ENCODE measurements at places on chromosomes 11 and 22.

DNA sequence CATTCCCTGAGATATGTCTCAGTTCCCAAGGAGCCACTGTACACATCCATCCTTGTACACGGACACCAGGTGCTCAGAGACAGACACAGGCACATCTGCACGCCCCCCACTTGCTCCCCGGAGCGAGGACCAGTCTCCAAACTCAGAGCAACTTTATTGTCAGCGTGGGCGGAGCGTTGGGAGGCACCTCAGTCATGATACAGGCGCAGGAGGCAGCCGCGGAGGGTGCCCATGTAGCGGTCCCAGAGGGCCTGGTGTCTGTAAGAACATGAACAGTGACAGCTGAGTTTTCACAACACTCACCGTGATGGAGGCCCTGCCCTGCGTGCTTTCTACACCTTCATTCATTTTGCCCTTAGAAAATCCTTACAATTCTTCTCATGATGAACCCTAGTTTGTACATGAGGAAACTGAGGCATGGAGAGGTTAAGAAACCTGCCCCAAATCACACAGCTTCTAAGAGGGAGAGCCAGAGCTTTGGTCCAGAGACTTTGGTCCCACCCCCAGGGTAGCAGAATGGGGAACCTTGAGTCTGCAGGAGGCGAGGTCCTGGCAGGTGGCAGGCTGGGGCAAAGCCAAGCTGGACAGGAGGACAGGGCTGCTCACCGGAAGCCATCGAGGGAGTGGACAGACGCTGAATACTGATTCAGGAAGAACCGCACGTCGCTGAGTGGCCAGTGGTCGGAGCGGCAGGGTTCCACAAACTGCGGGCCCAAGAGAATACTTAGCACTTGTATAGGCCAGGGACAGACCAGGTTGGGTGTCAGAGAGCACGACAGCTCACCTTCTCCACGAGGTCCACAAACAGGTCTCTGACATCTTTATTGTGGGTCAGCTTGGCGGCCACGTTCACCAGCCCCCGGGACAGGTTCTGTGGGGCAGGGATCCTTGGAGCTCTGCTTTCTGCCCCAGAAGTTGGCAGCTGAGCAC lies 4.2 kb downstream of the FIBP start:
- H3K27ac ChIP-seq: no peak overlapping the region
- H3K4me1 ChIP-seq: peaks cover 44% of the 10 kb centered on the region
- no peak overlapping the region for H3K4me3 ChIP-seq
- no peak for DNase-seq
- no peaks in the 10 kb centered on the region for H3K36me3 ChIP-seq

DNA sequence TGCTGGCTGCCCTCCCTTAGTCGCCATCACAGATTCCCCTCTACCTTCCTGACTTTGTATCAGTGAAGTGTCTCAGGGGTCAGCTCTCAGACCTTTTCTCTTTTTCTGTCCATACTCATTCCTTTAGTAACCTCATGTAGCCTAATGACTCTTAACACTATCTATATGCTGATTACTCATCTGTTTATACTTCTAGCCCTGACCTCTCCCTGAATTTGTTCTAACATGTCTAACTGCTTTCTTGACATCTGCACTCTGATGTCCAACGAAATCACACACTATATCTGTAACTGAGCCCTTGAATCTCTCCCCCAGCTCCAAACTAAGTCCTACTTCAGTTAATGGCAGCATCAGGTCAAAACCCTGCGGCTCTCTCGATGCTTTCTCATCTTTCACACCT lies 135.8 kb upstream of the TIMP3 start:
- no peak overlapping the region for H3K27ac ChIP-seq
- H3K27me3 ChIP-seq: no peaks in the 10 kb centered on the region
- no peak for DNase-seq
- H3K4me1 ChIP-seq: no peaks in the 10 kb centered on the region
- H3K4me3 ChIP-seq: no peak overlapping the region

GRCh38 chr22:43995798-43996169 lies 28.3 kb upstream of the PARVB start:
- peaks cover 38% of the 10 kb centered on the region for H3K4me1 ChIP-seq
- peaks cover 4% of the 10 kb centered on the region for H3K36me3 ChIP-seq
- H3K27me3 ChIP-seq: no peaks in the 10 kb centered on the region
- peak overlapping the region; percentile 82 for H3K27ac ChIP-seq
- DNase-seq: no peak
- H3K4me3 ChIP-seq: peak overlapping the region; percentile 65

GRCh38 chr22:20802922-20803553 lies 29.1 kb downstream of the SERPIND1 start:
- H3K36me3 ChIP-seq: peaks cover 80% of the 10 kb centered on the region
- H3K4me3 ChIP-seq: no peak overlapping the region
- no peaks in the 10 kb centered on the region for H3K27me3 ChIP-seq
- no peak overlapping the region for H3K27ac ChIP-seq

DNA sequence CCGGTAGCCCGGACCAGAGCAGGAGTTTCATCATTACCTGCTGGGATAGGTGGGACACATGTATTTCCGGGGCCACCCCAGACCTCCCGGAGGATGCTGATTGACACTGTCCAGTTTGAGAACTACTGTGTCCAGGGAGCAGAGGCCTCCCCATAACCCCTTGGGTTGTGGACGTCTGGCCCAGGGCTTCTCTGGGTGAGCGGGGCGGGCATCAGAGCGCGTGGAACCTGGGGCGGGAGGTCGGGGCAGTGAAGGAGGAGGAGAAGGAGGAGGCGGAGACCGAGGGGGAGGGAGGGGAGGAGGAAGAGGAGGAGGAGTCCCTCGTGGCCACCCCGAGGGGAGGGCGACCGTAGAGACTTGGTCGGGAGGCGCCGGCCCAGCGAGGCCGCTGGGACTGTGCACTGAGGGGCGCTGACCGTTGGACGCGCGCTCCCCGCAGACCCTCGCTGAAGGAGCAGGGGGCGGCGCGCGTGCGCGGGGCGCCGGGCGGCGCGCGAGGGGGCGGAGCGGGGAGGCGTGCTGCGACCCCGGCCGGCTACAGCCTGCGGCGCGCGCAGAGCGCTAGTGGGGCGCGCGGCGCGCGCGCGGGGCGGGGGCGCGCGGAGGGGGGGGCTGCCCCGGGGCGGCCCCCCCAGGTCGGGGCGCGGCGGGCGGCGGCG lies at the start of gene GRK3:
Gene GRK3, plus strand, starts transcription at position 356 of the 659 bp plus-strand sequence. CDS start 366 bp downstream, outside the sequence.
- H3K4me3 ChIP-seq: peak within 1 kb of the TSS; percentile 71
- H3K27ac ChIP-seq: peak within 1 kb of the TSS; percentile 91
- peak; percentile 89 for DNase-seq
- no peaks in the 10 kb centered on the region for H3K36me3 ChIP-seq
- H3K27me3 ChIP-seq: no peaks in the 10 kb centered on the region

DNA sequence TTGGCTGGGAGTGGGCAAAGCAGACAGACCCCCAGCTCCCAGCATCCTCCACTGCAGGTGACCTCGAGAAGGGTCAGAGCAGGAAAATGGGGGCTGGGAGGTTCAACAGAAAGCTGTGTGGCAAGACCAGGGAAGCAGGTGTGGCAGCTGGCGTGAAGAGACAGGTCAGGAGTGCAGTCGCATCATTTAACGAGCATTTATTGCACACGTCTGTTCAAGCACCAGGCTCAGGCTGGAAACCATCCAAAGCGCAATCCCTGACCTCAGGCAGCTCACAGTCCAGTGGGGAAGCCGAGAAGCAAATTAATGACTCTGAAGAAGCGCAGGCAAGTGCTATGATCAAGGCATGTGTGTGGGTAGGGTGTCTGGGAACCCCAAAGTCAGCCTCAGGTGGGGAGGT lies 7.4 kb downstream of the SLC25A45 start:
- H3K27ac ChIP-seq: no peak overlapping the region
- no peak for DNase-seq
- peaks cover 27% of the 10 kb centered on the region for H3K4me1 ChIP-seq
- H3K36me3 ChIP-seq: peaks cover 15% of the 10 kb centered on the region
- H3K27me3 ChIP-seq: no peaks in the 10 kb centered on the region

GRCh38 chr22:30372915-30373314 lies 14.3 kb downstream of the RNF215 start:
- H3K27me3 ChIP-seq: no peaks in the 10 kb centered on the region
- H3K27ac ChIP-seq: no peak overlapping the region
- no peak for DNase-seq
- H3K4me3 ChIP-seq: no peak overlapping the region
- no peaks in the 10 kb centered on the region for H3K4me1 ChIP-seq
- no peaks in the 10 kb centered on the region for H3K36me3 ChIP-seq

DNA sequence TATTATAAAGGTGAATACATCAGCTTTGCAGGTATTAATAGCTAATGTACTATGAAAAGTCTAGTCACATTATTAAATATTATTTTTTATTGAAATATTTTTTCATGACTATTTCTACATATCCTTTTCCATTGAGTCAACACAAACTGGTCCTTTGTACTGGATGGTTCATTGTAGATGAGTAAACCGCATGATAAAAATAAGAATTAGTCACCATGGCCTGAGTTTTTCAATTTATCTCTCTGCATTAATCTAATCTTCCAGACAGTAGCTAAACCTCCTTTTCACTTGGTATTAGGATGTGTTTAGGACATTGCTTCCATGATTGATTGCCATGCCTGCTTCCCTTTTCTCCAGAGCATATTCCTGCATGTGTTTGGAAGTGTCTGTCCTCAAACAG lies 439.4 kb upstream of the ARHGAP42 start:
- no peak overlapping the region for H3K4me3 ChIP-seq
- no peak for DNase-seq
- H3K27ac ChIP-seq: no peak overlapping the region
- no peaks in the 10 kb centered on the region for H3K36me3 ChIP-seq
- H3K27me3 ChIP-seq: no peaks in the 10 kb centered on the region

DNA sequence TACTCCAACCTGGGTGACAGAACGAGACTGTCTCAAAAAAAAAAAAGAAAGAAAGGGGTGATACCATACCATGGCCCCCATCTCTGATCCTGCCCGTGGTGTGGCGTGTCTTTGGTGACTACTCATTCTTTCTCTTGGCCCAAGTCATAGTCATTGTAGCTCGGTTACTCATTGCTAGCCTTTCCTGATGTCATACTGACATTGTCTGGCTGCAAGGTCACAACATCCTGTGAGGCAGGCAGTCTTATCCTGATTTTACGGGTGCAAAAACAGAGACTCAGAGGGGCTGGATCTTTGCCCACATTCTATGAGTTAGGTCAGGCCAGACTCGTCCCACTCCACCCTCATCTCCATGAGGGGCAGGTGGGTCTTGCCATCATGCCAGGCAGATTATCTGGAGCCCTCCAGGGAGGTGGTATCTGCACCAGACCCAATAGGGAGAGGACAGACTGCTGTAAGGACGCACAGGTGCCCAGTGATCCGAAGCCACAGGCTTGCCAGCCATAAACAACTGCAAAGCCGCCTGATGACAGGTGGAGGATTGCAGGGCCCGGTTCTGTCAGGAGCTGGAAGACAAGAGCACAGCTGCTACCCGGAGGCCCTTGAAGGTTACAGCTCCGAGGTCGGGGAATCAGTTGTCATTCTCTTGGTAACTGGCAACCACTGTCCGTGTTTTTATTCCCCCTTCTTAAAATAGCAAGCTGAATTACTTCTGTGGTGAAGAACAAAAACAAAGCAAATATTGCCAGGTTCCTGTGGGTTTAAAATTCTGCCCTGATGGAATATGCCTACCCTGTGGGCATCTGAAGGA lies 13.8 kb downstream of the TOM1 start:
- H3K4me1 ChIP-seq: peaks cover 7% of the 10 kb centered on the region
- no peak for DNase-seq
- H3K4me3 ChIP-seq: no peak overlapping the region
- H3K27me3 ChIP-seq: no peaks in the 10 kb centered on the region
- H3K27ac ChIP-seq: no peak overlapping the region

GRCh38 chr11:9853929-9854552 lies 190.2 kb downstream of the SWAP70 start:
- DNase-seq: no peak
- H3K4me3 ChIP-seq: no peak overlapping the region
- H3K4me1 ChIP-seq: peaks cover 48% of the 10 kb centered on the region
- no peaks in the 10 kb centered on the region for H3K27me3 ChIP-seq
- no peaks in the 10 kb centered on the region for H3K36me3 ChIP-seq
- peak overlapping the region; percentile 5 for H3K27ac ChIP-seq

- H3K4me3 ChIP-seq: no peak overlapping the region
- no peaks in the 10 kb centered on the region for H3K27me3 ChIP-seq
- DNase-seq: no peak
- H3K4me1 ChIP-seq: no peaks in the 10 kb centered on the region
- H3K27ac ChIP-seq: no peak overlapping the region
- H3K36me3 ChIP-seq: no peaks in the 10 kb centered on the region
Observed at GRCh38 chr11:16365581-16366228, 9.4 kb upstream of the SOX6 start.

DNA sequence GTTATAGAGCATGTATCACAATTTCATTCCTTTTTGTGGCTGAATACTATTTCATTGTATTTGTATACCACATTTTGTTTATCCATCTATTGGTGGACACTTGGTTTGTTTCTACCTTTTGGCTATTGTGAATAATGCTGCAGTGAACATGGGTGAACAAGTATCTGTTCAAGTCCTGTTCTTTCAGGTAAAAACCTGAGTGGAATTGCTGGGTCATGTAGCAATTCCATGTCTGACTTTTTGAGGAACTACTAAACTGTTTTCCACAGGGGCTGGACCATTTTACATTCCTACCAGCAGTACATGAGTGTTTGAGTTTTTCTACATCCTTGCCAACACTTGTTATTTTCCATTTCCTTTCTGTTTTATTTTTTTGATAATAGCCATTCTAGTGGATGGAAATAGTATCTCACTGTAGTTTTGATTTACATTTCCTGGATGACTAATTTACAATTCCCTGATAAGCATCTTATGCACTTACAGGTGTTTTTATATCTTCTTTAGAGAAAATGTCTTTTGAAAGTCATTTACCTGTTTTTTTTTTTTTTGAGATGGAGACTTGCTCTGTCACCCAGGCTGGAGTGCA lies 12.2 kb downstream of the CABIN1 start:
- H3K27me3 ChIP-seq: no peaks in the 10 kb centered on the region
- H3K36me3 ChIP-seq: no peaks in the 10 kb centered on the region

GRCh38 chr11:124622531-124623451 lies at the start of gene TBRG1:
Gene TBRG1, plus strand, starts transcription at chr11:124622864. Its CDS starts 220 bp downstream, at chr11:124623084.
- H3K4me1 ChIP-seq: peaks cover 15% of the 10 kb centered on the region
- H3K4me3 ChIP-seq: peak within 1 kb of the TSS; percentile 98
- no peaks in the 10 kb centered on the region for H3K27me3 ChIP-seq
- peak within 1 kb of the TSS; percentile 95 for H3K27ac ChIP-seq

- H3K27ac ChIP-seq: no peak overlapping the region
- no peak for DNase-seq
- H3K36me3 ChIP-seq: no peaks in the 10 kb centered on the region
- peaks cover 6% of the 10 kb centered on the region for H3K4me1 ChIP-seq
- no peaks in the 10 kb centered on the region for H3K27me3 ChIP-seq
Observed at GRCh38 chr11:109864834-109865547, 228.2 kb upstream of the ZC3H12C start.

GRCh38 chr22:44129619-44129976 lies 51.1 kb upstream of the PARVG start:
- H3K27ac ChIP-seq: no peak overlapping the region
- peaks cover 42% of the 10 kb centered on the region for H3K36me3 ChIP-seq
- no peak overlapping the region for H3K4me3 ChIP-seq

- no peaks in the 10 kb centered on the region for H3K36me3 ChIP-seq
- no peak overlapping the region for H3K4me3 ChIP-seq
- no peak for DNase-seq
- no peak overlapping the region for H3K27ac ChIP-seq
- H3K4me1 ChIP-seq: peaks cover 44% of the 10 kb centered on the region
Observed at GRCh38 chr11:833849-834311, 1.1 kb downstream of the CD151 start.

GRCh38 chr11:12547953-12548650 lies 126.1 kb upstream of the TEAD1 start:
- no peaks in the 10 kb centered on the region for H3K4me1 ChIP-seq
- no peak for DNase-seq
- no peak overlapping the region for H3K27ac ChIP-seq
- no peak overlapping the region for H3K4me3 ChIP-seq
- no peaks in the 10 kb centered on the region for H3K36me3 ChIP-seq
- no peaks in the 10 kb centered on the region for H3K27me3 ChIP-seq

All from B cell (primary cell).